DND-41 (cell line): ENCODE measurements at places on chromosomes 3 and 15.

DNA sequence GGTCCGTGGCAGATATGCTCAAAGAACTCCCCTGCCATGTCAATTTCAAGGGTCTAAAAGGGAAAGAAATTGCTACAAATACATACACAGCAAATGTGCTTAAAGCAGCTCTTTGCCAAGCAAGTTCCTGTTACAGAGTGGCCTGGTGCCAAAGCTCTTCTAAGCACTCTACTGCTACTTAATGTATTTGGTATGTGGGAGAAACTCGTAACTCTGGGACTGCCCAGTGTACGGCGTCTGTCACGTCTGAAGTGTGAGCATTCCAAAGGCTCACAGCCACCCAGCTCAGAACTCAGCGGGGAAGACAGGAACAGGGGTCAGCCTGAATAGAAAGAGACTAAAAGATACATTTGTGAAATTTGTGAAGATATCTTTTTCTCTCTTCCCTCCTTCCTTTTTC is 54.6 kb downstream of the RBMS3 start:
- H3K4me3 ChIP-seq: no peak overlapping the region
- DNase-seq: no peak
- no peak overlapping the region for H3K27ac ChIP-seq
- no peaks in the 10 kb centered on the region for H3K36me3 ChIP-seq
- no peaks in the 10 kb centered on the region for H3K27me3 ChIP-seq

GRCh38 chr3:53763353-53763752 is 82.9 kb downstream of the CHDH start:
- H3K36me3 ChIP-seq: no peaks in the 10 kb centered on the region
- H3K4me1 ChIP-seq: no peaks in the 10 kb centered on the region
- no peaks in the 10 kb centered on the region for H3K27me3 ChIP-seq

DNA sequence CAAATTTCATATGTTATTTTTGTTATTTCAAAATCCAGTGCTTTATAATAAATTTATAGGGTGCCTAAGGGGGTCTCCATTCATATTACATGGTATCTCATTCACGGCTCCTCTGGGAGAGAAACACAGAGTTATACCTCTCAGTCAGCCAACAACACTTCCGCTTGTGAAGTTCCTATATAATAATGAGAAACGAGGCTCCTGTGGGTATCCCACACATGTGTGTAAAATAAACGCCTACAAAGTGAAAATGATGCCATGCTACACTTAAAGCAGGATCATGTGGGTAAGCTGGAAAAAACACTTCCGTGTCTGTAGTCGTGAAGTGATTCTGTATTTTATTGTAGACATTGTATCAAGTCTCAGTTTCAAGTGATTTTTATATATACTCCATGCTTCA is 218.8 kb upstream of the ICE2 start:
- H3K27ac ChIP-seq: no peak overlapping the region
- no peak for DNase-seq
- H3K4me3 ChIP-seq: no peak overlapping the region

- no peak overlapping the region for H3K4me3 ChIP-seq
- H3K4me1 ChIP-seq: no peaks in the 10 kb centered on the region
- no peak for DNase-seq
- no peaks in the 10 kb centered on the region for H3K36me3 ChIP-seq
- H3K27me3 ChIP-seq: no peaks in the 10 kb centered on the region
Measured at GRCh38 chr15:40285151-40285550, 2.3 kb upstream of the ANKRD63 start.

DNA sequence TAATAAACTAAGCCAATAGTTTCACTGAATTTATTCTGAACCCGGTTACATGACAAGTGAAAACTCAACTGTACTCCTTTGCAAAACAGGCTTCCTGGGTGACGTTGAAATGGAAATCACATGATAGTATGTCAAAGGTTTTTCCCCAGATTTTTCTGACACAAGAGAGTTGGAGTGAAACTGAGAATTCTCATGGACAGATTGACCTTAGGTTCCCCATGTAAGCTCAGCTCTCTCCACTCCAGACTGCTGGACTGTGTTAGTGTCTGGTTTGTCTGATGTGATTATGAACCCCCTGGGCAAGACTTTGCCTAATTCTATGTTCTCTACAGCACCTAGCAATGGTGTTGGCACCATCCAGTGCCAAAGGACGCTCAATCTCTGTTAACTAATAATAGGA is 219.7 kb upstream of the COL8A1 start:
- H3K27ac ChIP-seq: no peak overlapping the region
- DNase-seq: no peak
- no peaks in the 10 kb centered on the region for H3K27me3 ChIP-seq

DNA sequence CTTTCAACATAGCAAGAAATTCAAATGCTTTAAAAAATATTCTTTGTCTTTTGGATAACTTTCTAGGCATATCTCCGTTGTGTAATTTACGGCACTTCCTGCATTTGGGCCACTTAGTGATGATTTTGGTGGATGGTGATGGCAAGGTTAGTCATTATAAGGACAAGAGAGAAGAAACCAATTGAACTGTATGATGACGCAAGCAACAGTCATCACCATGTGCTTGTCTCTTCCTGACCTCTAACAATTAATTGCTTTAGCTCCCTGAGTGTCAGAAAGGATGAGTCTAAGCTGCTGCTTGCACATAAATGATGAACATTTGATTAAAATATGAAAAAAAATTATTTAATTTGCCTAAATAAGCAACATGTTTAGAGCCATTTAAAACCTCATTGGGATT is 11.3 kb upstream of the P2RY12 start:
- H3K27ac ChIP-seq: no peak overlapping the region
- no peak for DNase-seq
- no peak overlapping the region for H3K4me3 ChIP-seq
- H3K4me1 ChIP-seq: no peaks in the 10 kb centered on the region

DNA sequence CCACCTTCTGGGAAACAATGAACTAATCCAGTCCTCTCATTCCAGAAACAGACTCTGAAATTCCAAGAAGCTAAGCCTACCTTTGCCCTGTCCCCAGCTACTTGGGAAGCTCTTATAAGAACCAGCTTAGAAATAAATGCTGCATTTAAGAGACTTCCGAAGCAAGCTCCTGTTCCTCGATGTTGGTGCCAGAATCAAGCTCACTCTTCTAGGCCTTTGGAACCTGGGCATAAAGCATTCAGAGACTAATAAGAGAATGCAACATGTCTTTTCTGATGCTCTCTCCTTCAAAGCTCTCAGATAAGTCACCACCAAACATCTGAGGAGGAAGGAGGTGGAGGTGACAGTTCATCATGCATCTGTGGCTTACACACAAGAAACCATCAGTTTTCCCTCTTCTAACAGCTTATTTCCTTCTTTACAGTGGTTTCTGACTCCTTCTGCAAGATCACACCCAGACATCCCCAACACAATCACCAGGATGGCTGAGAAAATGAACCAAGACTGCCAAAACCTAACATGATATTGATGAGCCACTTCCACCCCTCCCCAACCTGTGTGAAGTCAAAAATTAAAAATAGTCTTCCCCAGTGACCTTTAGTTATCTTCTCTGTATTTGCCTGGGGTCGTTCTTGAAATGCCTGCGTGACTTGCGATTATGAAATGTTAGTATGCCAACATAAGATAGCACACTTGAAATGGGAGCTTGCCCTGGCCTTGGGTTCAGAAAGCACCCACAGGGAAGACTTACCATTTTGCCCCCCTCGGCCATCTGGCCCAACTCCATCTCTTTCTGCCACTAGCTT is 11.5 kb downstream of the ARHGEF3 start:
- H3K4me3 ChIP-seq: peak overlapping the region; percentile 31
- peaks cover 44% of the 10 kb centered on the region for H3K36me3 ChIP-seq
- peak; percentile 75 for DNase-seq
- no peaks in the 10 kb centered on the region for H3K27me3 ChIP-seq
- H3K4me1 ChIP-seq: peaks cover 97% of the 10 kb centered on the region
- peak overlapping the region; percentile 89 for H3K27ac ChIP-seq

GRCh38 chr15:33467816-33468163 is 157.0 kb downstream of the RYR3 start:
- H3K36me3 ChIP-seq: no peaks in the 10 kb centered on the region
- no peaks in the 10 kb centered on the region for H3K4me1 ChIP-seq
- no peak overlapping the region for H3K27ac ChIP-seq
- H3K27me3 ChIP-seq: no peaks in the 10 kb centered on the region
- no peak for DNase-seq

DNA sequence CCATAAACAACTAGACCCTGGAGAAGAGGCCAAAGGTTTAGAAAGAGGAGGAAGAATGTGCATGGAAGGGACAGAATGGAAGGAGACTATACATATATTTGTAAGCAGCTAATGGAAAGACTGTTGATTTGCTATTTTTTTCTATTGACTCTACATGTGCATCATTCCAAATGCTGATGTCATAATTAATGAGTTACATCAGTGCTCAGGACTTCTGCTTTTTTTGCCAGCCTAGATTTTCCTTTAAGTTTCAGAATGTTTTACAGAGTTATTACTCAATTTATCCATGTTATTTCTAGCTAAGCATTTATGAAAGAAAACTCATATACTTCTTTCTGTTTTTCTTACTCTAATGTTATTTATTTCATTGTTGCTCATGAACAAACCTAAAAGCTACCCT is 62.6 kb upstream of the VGLL3 start:
- no peak for DNase-seq
- no peak overlapping the region for H3K27ac ChIP-seq
- H3K4me1 ChIP-seq: no peaks in the 10 kb centered on the region
- no peaks in the 10 kb centered on the region for H3K27me3 ChIP-seq
- H3K36me3 ChIP-seq: no peaks in the 10 kb centered on the region

DNA sequence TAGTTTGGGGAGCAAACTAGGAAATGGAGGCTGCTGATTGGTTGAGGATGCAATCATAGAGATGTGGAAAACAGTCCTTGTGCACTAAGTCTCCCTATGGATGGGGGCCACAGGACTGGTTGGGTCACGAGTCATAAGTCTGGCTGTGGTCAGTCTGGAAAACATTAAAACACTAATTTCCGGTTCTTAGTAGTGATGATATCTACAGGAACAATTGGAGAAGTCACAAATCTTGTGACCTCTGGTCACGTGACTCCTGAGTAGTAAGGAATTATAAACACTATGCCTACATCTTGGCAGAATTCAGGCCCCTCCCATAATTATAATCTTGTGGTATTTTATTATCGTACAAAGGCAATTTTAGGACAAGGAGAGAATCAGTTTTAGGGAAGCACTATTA is 317.3 kb upstream of the ARPP21 start:
- H3K4me3 ChIP-seq: no peak overlapping the region
- no peaks in the 10 kb centered on the region; the same call in 1 of the 2 replicates for H3K36me3 ChIP-seq
- H3K4me1 ChIP-seq: no peaks in the 10 kb centered on the region

- no peaks in the 10 kb centered on the region for H3K27me3 ChIP-seq
- H3K27ac ChIP-seq: no peak overlapping the region
- H3K4me3 ChIP-seq: no peak overlapping the region
Measured at GRCh38 chr3:182233957-182234356, 522.2 kb downstream of the SOX2 start.

DNA sequence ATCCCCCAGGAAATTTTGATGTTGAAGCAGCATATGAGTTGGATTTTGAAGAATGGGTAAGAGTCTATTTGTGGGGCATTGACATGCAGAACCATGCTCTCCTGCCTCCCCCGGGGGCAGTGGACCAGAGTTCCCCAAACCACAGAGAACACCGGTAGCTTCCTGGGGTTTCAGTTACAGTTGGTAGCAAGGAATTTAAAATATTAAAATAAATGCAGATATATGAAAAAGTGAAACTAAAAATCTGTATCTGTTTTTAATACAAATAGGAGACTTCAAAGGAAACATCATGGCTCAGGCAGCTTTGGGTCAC is 37.4 kb downstream of the SLC9A9 start:
- no peak overlapping the region for H3K27ac ChIP-seq
- no peak overlapping the region for H3K4me3 ChIP-seq
- H3K4me1 ChIP-seq: peaks cover 2% of the 10 kb centered on the region; the same call in 1 of the 2 replicates
- DNase-seq: no peak
- H3K27me3 ChIP-seq: no peaks in the 10 kb centered on the region

GRCh38 chr3:51799879-51800749 is 21.1 kb upstream of the IQCF6 start:
- H3K27me3 ChIP-seq: peaks cover 7% of the 10 kb centered on the region
- no peaks in the 10 kb centered on the region for H3K36me3 ChIP-seq
- no peak overlapping the region for H3K27ac ChIP-seq
- no peaks in the 10 kb centered on the region for H3K4me1 ChIP-seq
- DNase-seq: peak; percentile 20
- no peak overlapping the region for H3K4me3 ChIP-seq

- no peaks in the 10 kb centered on the region for H3K27me3 ChIP-seq
- H3K36me3 ChIP-seq: no peaks in the 10 kb centered on the region
- H3K4me1 ChIP-seq: no peaks in the 10 kb centered on the region
- H3K4me3 ChIP-seq: no peak overlapping the region
Measured at GRCh38 chr15:35329521-35329961, 216.4 kb downstream of the DPH6 start.

- DNase-seq: no peak
- no peaks in the 10 kb centered on the region for H3K27me3 ChIP-seq
- no peak overlapping the region for H3K4me3 ChIP-seq
- no peaks in the 10 kb centered on the region for H3K36me3 ChIP-seq
- no peak overlapping the region for H3K27ac ChIP-seq
Measured at GRCh38 chr15:70029297-70029701, 68.4 kb downstream of the TLE3 start.

DNA sequence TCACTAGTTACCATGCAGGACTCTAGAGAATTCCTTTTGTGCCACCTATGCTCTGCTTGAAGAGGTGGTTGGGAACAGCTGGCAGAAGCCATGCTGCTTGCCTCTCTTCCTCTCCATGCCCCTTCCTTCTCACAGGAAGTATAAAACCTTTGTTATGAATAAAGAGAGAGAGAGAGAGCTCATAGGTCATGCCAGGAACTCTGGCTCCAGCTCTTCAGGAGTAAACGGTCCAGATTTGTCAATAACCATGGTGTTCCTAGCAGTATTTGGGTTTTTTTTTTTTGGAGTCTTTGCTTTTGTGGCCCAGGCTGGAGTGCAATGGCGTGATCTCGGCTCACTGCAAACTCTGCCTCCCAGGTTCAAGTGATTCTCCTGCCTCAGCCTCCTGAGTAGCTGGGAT is 97.7 kb upstream of the SLC4A7 start:
- no peak overlapping the region for H3K4me3 ChIP-seq
- H3K27ac ChIP-seq: no peak overlapping the region
- no peak for DNase-seq
- peaks cover 2% of the 10 kb centered on the region; the same call in 1 of the 2 replicates for H3K4me1 ChIP-seq
- H3K27me3 ChIP-seq: no peaks in the 10 kb centered on the region

DNA sequence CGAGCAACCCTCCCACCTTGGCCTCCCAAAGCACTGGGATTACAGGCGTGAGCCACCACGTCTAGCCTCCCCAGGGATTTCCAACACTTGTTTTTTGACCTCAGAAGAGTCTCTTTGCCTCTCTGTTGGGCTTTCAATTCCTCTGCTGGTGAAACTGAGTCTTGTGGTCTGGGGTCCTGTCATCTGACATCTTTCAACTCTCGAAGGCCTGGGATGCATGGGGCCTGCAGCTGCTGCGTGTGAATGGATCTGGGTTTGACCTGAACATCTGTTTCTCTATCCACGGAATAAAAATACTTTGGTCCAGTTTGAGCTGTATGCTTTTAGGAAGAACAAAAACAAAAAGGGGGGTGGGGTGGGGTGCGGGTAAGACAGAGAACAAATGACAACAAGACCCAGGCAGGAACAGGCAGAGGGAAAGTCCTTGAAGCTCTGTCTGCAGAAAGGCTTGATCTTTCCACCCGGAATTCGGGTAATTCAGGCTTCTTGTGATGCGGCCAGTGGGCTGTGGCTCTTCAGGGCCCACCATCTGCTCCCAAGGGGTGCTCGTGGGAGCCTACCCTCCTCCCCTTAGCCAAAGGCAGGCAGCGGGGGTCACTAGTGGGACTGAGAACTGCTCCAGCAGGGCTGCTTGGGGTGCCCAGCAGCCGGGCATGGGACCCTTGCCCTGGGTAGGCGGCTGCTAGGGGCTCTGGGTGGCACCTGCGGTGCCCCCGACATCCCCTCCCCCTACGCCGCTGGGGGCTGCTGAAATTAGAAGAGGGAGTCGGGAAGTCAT is 71.5 kb downstream of the SLC12A8 start:
- no peak for DNase-seq
- no peaks in the 10 kb centered on the region for H3K4me1 ChIP-seq
- H3K27me3 ChIP-seq: no peaks in the 10 kb centered on the region
- no peak overlapping the region for H3K4me3 ChIP-seq
- no peak overlapping the region for H3K27ac ChIP-seq
- no peaks in the 10 kb centered on the region for H3K36me3 ChIP-seq
